ENCODE measurements at places on chromosomes 16 and 17.

DNA sequence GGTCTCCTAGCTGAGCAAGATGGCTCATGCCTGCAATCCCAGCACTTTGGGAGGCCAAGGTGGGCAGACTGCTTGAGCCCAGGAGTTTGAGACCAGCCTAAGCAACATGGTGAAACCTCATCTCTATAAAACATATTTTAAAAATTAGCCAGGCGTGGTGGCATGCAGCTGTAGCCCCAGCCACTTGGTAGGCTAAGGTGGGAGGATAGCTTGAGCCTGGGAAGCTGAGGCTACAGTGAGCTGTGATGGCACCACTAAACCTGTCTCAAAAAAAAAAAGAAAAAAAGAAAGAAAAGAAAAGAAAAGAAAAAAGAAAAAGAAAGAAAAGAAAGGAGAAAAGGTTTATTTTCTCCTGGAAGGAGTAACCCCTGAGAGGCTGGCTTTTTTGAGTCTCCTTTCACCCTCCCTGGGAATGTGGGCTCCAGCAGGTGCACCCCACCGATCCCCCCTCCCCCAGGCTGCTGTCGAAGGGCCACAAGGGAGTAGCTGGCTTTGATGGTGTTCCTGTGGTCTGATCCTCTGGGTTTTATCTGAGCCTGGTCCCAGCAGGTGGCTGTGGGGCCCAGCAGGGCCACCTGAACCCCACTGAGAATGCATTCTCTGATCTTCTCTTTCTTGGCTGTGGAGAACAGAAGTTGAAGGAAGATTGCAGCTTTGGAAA is 29.9 kb upstream of the TNRC6C start:
- DNase-seq = no peak

DNA sequence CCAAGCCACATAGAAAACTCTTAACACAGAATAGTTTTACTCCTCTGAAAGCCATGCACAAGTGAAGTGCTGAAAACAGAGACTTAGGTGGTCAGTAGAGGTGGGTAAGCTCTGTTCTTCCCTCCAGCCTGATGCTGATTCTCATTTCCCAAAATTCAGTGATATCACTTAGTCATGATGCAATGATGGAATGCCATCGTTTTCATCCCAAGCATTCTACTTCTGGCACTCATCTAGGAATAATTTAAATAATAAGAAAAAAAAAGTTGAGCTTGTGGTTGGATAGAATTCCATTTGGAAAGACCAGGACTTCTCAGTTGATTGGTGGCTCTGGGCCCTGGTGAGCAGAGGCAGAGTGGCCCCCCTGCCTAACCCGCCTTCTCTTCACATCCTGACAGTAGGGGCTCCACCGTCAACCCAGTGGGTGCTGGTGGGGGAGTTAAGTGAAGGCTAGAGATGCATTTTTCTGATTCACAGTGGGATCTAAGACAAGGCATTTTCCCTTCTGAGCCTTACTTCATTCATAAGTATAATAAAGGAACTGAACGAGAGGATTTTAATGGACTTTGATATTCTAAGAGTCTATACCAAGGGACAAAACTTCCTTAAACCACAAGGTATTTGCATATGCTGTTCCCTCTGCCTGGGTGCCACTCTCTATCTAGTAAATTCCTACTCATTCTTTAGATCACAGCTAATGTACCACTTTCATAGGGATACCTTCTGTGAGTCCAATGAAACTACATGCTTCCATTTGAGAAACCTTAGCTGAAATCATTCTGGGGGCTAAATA is 310.3 kb upstream of the DYNLRB2 start:
- DNase-seq = no peak

- no peak for DNase-seq
Measured at GRCh38 chr17:77814091-77814772, 144.3 kb upstream of the TNRC6C start.

DNA sequence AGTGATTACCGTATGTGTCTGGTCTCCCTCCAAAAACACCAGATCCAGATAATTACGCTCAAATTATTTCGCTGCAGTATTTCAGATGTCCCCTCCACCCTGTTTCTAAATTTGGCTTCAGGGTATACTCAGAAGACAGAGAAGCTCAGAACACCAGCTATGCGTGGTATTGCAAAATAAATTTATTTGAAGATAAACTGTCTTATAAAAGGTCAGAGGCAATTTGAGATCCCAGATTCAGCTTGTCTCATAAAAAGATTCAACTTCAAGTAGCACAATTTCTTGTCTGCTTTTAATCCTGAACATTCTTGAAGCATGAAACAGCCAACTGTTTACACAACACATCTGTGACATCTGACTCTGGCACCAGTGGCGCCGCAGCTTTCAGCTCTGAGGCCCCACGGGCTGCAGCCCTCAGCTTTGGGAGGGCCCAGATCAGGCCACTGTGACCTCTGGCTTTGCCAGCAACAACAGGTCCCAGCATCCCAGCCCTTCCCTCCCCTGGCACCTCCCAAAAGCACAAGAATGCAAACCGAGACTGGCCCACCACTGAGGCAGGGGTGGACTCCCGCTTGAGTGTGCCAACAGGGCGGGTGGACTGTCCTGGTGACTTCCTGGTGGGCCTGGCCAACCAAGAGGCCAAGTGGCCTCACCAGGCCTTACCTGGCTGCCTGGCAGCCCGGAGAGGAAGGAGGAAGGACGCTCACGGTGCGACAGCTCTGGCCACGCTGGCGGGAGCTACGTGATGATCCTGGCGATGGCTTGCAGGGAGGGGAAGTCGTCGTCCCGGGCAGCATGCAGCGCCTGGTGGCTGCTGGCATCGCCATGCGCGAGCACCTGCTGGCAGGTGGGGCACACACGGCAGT is 8.0 kb downstream of the SYNGR3 start:
- no peak for DNase-seq

GRCh38 chr17:11899537-11899942 is 97.7 kb downstream of the ZNF18 start:
- no peak for DNase-seq

- DNase-seq = no peak
Measured at GRCh38 chr17:47945080-47945479, 3.7 kb downstream of the PNPO start.

DNA sequence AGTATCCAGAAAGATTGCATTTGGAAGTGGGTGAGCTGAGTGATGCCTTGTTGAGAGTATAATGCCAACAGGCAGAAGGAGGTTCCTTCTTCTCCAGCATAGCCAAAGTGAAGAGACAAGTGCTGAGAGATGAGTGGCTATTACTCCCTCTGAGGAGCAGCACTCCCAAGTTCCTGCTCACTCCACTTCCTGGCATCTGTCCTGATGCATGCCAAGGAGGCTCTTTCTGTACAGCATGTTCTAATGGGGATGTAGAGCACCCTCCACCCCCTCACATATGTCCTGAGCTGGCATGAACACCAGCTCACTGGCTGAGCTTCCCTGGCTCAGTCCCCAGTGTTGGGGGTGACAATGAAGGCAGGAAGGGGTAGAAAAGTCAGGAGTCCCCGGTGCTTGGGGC is 44.2 kb upstream of the DNAH9 start:
- DNase-seq = no peak

- no peak for DNase-seq
Measured at GRCh38 chr17:15891318-15891717, 53.6 kb upstream of the ADORA2B start.

DNA sequence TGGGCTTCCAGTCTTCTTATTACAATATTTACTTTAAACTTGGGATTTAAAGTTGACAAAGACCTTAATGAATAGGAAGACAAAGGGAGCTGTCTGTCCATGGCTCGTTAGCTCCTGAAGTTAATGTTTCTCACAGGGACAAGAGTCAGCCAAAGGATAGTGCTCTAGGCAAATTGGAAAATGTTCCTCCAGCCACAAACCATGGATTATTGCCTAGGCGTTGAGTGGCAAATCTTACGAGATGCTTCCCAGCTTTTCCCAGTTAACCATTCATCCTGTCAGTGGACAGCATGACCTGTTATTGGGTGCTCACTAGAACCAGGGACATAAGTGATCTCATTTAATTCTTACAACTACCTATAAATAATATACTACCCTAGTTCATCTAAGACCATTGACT is 3.6 kb downstream of the TEX2 start:
- DNase-seq = no peak

GRCh38 chr17:40318830-40319391 is 9.9 kb downstream of the RARA start:
- DNase-seq = no peak

- DNase-seq = no peak
Measured at GRCh38 chr17:68155692-68156091, 92.2 kb upstream of the AMZ2 start.

DNA sequence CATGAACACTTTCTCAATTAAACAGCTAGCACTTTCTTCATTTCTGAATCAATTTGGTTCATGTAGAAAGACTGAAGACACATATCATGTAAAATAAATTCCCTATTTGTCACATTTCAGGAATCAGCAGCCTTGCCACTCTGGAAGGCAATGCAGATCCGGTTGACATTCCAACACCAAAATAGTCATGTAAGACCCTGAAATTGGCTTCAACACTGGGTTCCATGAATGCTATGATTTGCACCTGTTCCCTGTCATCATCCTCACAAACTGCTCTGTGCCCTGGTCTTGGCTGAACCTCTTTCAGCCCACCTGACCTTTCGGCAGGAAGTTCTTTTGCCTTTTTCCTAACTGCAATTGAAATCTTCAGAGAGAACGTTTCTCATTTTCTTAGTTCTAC is 156.9 kb downstream of the CDH8 start:
- no peak for DNase-seq

DNA sequence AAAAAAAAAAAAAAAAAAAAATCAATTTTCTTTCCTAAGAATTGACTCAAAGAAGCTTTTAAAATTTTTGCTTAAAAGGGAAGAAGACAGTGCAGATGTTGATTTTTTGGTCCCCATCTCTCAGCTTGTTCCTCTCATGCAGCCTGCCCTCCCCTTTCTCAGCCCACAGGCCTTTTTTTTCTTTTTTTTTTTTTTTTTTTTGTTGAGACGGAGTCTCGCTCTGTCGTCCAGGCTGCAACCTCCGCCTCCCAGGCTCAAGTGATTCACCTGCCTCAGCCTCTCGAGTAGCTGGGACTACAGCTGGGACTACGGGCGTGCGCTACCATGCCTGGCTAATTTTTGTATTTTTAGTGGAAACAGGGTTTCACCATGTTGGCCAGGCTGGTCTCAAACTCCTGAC is 17.7 kb downstream of the YPEL2 start:
- no peak for DNase-seq

DNA sequence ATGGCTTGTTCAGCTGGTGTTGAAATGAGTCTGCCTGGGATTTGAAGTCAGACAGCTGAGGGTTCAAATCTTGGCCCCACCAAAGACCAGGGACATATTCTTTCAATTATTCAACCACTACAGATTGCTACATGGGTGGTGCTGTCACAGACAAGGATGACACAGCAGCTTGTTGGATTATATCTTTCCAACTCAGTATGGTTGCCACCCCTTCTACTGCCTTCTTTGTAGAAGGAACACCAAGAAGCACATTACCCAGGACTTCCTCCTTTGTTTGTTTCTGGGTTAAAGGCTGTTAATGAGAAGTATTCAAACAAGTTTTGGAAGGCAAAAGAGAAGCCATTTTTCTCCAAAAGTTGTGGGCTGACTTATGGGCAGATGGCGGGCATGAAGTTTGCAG is 78.6 kb downstream of the COPRS start:
- DNase-seq = no peak

DNA sequence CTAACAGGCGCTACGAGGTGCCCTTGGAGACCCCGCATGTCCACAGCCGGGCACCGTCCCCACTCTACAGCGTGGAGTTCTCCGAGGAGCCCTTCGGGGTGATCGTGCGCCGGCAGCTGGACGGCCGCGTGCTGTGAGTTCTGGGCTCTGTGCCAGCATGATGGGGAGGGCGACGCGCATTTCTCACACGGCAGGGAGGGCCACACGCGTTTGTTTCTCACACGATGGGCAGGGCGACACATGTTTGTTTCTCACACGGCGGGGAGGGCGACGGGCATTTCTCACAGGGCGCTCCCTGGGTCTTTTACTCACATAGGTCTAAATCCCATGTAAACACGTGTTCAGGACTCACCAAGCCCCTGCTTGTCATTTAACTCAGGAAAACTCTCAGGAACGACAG is 4.4 kb downstream of the GAA start:
- DNase-seq = no peak

- no peak for DNase-seq
Measured at GRCh38 chr16:17347624-17348023, 123.1 kb downstream of the XYLT1 start.

DNA sequence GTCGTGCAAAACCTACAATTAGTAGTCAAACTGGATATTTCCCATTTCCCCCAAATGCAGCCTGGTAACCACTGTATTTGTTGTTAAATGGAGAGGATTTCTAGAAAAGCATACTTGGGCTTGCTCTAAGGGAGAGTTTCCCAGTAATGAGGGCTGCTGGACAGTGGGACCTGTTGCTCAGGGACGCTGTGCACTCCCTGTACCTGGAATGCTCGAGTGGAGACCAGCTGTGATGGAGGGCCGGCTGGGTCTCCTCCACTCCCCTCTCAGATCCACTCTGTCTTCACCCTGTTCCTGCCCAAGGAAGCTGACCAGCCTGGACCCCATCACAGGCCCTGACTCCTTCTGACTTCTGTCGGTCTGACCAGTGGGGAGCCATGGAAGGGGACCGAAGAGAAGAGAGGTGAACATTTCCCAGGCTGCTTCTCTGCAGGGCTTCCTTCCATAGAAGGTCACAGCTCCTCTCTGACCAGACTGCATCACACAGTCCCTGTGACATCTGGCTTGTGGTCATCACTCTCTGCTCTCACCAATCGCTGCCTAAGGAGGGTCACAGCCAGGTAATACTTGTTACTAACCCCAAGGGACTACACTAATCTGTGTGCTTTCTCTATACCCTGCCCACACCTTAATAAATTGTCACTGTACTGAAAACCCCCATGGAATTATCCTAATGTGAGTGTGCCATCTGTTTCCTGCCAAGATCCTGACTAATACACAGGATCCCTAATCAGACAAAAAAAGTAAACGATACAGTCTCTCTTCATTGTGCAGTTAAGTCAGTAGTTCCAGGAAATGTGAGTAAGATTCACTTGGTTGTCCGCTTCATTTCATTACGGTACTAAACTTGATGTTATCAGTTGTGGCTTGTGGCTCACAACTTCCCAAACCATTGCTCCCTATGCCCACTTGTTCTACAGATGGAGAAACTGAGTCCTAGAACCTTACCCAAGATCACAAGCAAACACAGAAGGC is 102.4 kb downstream of the CCT6B start:
- no peak for DNase-seq

DNA sequence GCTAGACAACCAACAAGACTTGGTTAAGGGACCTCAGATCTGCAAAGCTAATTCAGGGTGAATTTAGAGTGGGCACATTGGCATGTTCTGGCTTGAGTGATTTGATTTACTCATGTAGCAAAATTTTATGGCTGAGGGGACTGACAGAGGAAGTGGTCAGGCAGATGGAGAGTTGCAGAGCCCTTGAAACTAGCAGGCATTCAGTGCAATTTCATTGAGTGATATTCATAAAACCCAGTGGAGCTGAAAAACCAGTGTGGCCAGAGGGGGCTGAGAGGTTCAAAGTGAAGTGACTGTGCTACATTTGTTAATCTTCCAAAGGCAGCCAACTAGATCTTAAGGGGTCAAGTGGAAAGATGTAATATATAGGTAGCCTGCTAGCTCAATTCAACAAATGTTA is 2.2 kb upstream of the TMEM94 start:
- DNase-seq = no peak

DNA sequence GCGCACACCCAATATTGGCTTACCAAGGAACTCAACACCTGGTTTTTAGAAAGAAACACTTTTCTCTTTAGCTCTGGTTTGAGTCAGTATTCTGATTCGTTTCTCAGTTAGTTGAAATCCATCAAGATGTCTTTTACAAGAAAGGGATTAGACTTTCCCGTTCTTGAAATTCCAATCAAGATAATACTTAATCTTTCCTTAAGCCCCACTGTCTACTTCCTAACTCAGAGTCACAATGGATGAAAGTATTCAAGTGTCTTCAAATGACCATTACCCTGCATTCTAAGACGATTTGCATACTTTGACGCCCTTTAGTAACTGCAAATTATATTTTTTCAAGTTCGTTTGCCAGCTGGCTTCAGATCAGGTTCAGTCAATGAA is 189.8 kb downstream of the USP22 start:
- no peak for DNase-seq
